Activated CD4-positive, alpha-beta T cell treated with anti-CD3 and anti-CD28 coated beads, Interleukin-2, amount 50 U/mL, for 24 hours (primary cell): ENCODE measurements at places on chromosomes 1 and 21.
A peak's percentile ranks its signal among the peaks of the same experiment; 100 is the strongest.

DNA sequence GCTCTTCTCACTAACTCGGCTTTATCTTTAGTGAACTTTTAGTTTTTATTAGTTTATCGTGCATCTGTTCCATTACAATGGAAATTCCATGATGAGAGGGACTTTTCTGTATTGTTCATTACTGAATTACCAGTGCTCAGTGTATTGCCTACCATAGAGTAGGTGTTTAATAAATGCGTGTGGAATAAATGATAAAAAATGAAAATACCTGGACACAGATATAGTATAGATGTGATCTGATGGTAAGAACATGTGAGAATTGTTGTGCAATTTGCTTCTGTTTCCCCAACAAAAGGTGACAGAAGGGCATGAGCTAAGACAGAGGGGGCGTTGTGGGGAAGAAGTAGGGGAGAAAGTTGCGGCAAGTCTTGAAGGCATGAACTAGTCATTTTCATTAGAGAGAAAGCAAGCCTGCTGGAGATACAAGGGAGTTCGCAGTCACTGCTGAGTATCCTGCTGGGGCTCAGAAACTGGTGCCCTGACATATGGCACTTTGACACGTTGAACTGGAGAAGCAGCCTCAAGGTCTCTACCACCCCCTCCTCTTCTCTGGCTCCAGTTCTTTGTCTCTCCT is 5.6 kb upstream of the COG2 start:
- no peak for DNase-seq

GRCh38 chr1:102875756-102876155 is 232.6 kb downstream of the COL11A1 start:
- DNase-seq = no peak

- DNase-seq = peak; percentile 63
Observed at GRCh38 chr1:26408604-26409003, 2.0 kb upstream of the LIN28A start.

GRCh38 chr1:3910857-3911845 is 11.1 kb upstream of the C1orf174 start:
- DNase-seq = peak; percentile 67

GRCh38 chr1:245809361-245809760 is 654.6 kb downstream of the KIF26B start:
- DNase-seq = no peak

- DNase-seq = no peak
Observed at GRCh38 chr1:45928486-45929205, 125.2 kb downstream of the MAST2 start.

DNA sequence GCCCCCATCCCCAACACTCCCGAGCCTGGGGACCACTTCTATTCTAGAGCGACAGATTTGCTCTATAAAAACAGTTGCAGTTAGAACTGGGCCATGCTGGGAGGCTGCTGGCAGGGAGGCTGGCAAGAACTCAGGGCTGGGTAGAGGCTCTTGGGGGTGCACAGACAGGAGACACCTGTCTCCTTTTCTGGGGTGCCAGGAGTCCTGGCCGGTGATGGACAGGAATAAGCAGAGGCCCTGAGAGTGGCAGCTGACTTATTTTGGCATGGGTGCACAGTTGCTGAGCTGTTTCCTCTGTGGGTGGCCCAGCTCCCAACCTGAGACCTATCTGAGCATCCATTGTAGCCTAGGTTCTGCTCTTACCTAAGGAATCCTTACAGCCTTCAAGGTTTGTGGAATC is 39.2 kb upstream of the TMPRSS2 start:
- DNase-seq = no peak

GRCh38 chr1:53929246-53929960 is 16.1 kb downstream of the IFT25 start:
- DNase-seq = no peak

GRCh38 chr1:153669606-153670005 is 1.2 kb downstream of the ILF2 start:
- DNase-seq = no peak

DNA sequence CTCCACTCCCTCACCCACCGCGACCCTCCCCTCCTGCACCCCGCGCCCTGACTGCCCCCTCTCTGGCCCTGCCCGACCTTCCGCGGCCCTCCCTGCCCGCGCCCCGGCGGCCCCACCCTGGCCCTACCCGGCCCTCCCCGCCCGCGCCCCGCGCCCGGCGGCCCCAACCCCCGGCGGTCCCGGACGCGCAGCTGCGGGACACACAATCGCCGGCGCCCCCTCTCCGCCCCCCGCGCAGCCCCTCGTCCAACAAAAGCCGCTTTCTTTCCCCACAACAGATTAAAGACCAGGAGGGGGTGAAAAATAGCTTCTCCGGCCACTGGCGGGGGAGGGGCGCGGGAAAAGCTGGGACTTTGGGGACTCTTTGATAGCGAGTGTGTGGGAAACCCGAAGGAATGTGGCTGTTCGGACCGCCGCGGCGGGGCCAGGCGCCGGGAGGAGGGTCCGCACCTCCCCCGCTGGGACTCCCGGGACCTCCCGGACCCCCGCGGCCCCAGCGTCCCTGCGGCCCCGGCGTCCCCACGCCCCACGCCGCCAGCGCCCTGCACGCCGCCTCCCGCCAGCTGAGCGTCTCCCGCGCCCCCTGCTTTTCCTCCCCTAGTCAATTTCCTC is 8.8 kb upstream of the ID3 start:
- no peak for DNase-seq

GRCh38 chr1:172790245-172790644 is 131.3 kb downstream of the FASLG start:
- no peak for DNase-seq

- no peak for DNase-seq
Observed at GRCh38 chr1:119981496-119981895, 85.2 kb upstream of the ADAM30 start.

- no peak for DNase-seq
Observed at GRCh38 chr1:200034761-200035396, 7.4 kb downstream of the NR5A2 start.

DNA sequence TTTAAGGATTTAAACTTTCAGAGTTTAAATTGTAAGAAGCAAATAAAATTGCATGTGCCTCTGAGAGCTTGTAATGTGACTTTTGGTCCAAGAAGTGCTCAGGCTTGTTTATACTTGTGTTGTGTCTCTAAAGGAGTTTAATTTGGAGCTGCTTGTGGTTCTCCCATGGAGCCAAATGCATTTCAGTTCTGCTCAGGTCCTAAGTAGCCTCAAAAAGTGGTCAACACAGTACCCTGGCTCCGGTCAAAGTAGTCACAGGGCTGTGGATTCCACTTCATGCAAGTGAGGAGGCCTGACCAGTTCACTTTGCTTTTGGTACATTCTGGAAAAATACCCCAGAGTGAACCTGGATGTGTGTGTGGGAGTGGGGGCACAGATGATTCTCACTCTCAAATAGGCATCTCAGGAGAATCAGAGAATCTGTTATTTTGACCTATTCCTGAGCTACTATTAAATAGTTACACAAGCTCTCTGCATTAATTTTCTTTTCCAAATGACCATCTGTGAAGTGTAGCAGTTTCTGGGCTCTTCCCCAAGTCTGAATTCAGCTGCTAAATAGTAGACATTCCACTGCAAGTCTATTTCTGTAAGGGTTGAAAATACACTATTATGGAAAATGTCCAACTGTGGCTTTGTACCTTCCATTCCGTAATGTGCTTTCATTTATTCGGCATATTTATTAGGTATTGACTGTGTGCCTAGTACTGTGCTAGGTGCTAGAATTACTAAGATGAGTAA is 31.7 kb upstream of the AGO1 start:
- DNase-seq = no peak

DNA sequence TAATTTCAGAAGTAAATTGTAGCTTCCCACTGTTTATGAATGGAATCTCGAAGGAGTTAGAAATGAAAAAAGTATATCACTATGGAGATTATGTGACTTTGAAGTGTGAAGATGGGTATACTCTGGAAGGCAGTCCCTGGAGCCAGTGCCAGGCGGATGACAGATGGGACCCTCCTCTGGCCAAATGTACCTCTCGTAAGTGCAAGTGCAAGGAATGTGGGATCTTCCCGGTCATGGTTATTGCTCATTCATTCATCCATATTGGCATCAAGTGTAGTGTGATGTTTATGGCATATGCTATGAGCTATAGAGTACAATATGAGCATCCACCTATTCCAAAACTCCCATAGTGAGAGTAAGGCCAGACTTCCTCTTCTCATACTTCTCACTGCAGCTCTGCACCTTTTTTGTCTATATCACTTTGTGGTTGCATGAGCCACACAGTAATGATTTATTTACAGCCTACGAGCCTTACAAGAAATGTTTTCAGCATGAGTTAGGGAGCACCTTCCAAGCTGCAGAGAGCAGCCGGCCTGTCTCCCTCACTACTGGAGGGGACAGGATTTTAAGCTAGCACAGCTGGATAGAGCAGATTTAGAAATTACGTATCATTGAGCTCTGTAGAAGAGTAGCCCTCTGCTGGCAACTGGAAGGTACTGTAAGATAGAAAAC is 24.9 kb upstream of the CR1L start:
- no peak for DNase-seq

GRCh38 chr1:63966016-63966415 is 192.2 kb downstream of the ROR1 start:
- no peak for DNase-seq

DNA sequence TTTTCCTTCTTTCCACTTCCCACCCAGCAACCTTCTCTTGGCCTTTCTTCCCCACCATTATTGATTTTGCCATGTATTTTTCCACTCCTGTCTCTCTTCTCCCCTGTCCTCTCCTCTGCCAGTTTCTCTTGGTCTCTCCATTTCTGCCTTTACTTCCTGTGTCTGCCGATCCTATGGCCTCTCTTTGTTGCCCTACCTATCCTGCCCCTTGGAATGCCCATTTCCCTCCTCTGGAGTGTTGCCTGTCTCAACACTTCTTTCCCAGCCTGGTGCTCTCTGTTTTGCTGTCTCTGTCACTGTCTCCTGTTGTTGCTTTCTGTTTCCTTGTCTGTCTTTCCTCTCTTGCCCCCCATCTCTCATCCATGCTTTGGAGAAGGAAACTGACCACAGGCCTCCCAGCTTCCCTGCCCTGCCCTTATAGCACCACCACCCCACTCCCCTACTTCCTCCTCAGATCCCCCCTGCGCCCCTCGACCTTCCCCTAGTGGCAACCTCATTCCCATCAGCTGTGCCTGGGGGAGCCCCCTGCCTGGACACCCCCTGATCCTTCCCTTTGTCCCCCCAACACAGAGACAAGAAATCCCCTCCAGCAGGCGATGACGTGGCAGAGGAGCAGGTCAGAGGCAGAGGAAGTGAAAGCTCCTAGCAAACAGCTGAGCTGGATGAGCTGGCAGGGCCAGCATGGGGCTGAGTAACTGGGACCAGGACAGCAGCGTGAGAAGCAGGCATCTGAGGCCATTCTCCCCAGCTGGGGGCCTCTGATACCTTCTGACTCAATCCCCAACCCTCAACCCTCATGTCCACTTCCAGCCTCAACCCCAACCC is 6.6 kb upstream of the ETV3L start:
- no peak for DNase-seq

- no peak for DNase-seq
Observed at GRCh38 chr1:150548632-150549495, at the start of gene ADAMTSL4. Gene ADAMTSL4, plus strand, starts transcription at chr1:150549408. Its CDS starts 2,881 bp downstream, at chr1:150552289.

- DNase-seq = no peak
Observed at GRCh38 chr1:53754484-53755312, 15.7 kb upstream of the GLIS1 start.

GRCh38 chr1:171222936-171223335 is 25.4 kb upstream of the FMO1 start:
- no peak for DNase-seq

GRCh38 chr1:159974350-159974965 is 20.4 kb upstream of the SLAMF9 start:
- no peak for DNase-seq

DNA sequence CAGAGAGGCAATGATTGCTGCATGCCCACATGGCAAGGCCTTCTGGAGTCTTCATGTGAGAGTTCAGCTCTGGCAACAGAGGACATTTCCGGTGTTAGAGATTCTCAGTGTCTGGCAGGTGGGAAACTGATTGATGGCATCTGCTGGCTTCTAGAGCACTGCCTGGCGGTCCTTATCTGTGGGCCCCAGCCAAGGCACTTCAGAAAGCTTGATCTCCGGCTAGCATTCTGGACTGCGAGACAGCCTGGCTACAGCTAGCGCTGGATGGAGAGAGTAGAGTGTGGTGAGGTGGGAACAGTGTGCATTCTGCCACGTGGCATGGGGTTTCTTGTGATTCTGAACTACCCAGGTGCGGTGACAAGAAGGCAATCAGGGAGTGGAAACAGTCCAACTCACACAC is 9.4 kb downstream of the ZNF678 start:
- DNase-seq = no peak
